SHP77 (cell line): ENCODE measurements at places on chromosomes 6 and 20.

DNA sequence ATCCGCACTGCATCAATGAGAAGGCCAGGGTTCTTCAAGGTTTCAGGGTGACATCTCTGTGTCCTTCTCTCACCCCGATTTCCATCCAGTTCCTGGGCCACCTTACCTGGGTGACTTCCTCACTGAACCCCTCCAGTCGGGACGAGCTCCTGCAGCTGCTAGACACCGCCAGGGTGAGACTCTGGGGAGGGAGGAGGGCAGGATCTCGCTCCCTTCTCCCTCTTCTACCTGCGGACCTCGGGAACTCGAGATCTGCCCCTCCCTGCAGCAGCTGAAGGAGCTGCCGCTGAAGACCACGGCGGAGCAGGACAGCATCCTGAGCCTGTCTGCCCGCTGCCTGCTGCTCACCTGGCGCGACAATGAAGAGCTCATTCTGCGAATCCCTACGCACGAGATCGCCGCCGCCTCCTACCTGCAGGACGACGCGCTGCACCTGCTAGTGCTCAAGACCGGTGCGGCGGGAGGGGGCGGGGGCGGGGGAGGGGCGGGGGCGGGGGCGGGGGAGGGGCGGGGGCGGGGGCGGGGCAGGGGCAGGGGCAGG is 7.5 kb downstream of the CCM2L start:
- peak; percentile 62 for DNase-seq

GRCh38 chr6:27049863-27050781 is 197.4 kb upstream of the PRSS16 start:
- no peak for DNase-seq

DNA sequence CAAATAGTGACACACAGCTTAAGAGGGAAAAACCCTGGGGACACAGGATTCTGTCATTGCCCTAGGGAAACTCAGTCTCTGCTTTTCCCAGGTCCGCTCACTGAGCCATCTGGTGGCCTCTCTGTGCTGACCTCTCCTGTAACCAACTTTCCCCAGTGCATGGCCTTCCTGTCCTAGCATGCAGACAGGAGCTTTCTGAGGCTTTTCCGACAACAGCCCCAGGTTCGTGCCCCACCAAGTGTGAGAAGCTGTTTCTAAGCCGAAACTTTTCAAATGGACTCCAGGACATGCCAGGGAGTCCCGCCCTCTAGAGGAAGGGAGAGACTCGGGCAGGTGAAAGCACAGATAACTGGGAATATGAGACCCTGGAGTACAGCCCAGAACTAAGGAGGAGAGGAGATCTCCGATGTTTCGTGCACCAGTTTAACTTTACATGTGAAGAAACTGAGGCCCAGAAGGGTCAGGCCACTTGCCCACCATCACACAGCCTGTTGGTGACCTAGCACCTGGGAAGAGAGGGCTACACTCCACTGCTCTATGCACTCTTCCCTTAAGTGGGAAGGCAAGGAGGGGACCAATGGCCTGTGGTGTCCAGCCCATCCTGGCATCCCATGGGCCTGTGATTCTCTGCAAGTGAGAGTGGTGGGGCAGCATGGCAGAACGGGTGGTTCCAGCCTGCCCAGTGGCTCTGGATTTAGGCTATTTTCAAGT is 46.2 kb downstream of the RPP40 start:
- DNase-seq: no peak

- no peak for DNase-seq
Observed at GRCh38 chr20:2295886-2296515, at the start of gene TGM3. Gene TGM3, plus strand, starts transcription at chr20:2296001. Its CDS starts 63 bp downstream, at chr20:2296064.

DNA sequence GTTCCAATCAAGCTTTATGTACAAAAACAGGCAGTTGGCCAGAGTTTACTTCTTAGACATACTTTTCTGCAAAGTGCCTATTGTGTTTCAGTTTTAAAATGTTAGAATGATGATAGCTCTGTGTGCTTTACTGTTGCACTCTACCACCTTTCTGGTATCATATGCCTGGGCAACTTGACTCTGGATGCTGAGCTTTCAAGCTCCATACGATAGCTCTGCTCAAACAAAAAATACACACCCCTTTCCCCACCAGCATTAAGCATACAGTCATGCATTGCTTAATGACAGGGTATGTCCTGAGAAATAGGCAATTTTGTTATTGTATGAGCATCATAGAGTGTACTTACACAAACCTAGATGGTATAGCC is 123.1 kb downstream of the RCAN2 start:
- DNase-seq: no peak

DNA sequence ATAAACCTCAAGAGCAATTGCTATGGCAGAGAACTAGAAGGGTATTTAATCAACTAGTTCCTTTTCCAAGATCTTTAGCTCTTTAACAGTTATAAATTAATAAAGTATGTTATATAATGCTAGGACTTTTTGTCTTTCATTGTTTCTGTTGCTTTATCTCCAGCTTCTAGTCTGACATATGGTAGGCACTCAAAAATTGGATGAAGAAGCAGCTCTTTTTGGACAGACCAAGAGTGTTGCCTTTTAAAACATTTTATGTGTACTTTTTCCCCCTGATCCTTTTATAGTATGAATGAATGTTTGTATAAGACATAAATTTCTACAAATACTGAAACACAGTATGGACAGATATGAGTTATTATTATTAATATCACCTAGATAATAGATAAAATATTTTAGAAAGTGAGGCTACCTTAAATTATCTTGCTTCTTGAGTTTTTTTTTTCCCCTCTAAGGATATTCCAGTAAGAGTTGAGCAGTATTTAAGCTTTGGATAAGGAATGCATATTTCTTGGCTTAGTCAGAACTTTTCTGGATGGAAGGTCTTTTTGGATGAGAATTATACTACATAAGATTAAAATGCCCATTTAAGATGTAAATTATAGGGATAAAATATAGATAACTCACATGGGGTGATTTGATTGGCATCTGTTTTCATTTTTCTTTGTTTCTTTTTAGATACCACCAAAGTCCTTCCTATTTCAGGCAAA is 16.6 kb downstream of the LAMA2 start:
- DNase-seq: no peak

DNA sequence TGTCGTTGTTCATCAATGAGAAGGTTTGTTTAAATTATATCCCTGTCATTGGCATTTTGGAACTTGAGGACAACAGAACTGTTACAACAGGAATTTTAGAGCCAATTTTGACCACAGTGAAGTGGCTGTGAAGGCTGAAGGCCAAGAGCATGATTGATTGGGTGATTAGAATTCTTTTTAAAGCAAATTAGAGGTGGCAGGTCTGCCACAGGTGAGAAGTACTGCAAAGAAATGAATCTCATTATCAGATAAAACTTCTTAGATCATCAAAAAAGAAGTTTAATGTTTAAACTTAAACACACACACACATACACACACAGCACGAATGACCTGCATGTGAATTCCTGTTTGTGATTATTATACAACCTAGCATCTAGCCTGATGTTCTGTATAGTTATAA is 32.4 kb downstream of the FARS2 start:
- no peak for DNase-seq

GRCh38 chr6:52389626-52390360 is 27.8 kb downstream of the PAQR8 start:
- DNase-seq: peak; percentile 8

GRCh38 chr20:3011752-3012151 is 31.7 kb upstream of the GNRH2 start:
- DNase-seq: no peak

GRCh38 chr6:150001295-150002008 is 23.9 kb downstream of the RAET1L start:
- DNase-seq: no peak

GRCh38 chr6:76510489-76510888 is 438.0 kb upstream of the IMPG1 start:
- no peak for DNase-seq

DNA sequence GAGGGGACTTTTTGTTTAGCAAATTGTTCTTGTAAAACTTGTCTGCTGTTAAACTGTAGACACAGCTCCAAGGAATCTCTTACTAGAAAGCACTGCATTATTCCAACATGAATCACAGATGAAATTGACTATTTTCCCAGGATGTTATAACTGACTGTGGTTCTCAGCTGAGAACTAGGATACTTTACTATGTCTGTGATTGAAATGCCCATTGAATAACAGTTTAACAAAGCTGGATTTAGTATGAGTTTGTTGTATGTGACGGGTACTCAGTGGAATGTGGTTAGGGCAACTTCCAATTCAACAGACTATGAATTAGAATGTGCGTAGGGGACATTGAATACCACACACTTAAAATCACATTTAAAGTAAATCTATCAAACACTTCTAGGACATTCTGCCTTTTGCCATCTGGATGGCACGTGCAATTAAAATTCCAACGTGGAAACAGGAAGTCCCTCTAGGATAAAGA is 193.4 kb upstream of the PREP start:
- no peak for DNase-seq

- DNase-seq: no peak
Observed at GRCh38 chr20:10856237-10857015, 182.6 kb upstream of the JAG1 start.

GRCh38 chr20:49303065-49303552 is 25.3 kb upstream of the ZNFX1 start:
- no peak for DNase-seq

DNA sequence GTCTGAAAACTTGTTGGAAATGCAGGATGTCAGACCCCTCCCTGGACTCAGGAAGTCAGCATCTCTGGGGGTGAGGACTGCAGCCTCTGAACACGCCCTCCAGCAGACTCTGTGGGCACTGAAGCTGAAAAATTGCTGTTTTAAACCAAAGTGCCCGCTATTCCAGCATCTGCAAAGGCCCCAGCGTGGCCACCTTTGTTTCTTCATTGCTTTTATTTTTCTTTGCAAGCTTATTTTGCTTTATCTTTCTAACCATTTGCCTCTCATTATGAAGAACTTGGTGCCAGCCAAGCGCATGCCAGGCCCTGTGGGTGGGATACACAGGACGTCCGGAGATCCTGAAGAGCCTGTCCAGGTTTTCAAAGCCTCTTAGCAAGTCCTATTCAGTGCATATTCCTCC is 203.9 kb upstream of the CST7 start:
- DNase-seq: no peak

DNA sequence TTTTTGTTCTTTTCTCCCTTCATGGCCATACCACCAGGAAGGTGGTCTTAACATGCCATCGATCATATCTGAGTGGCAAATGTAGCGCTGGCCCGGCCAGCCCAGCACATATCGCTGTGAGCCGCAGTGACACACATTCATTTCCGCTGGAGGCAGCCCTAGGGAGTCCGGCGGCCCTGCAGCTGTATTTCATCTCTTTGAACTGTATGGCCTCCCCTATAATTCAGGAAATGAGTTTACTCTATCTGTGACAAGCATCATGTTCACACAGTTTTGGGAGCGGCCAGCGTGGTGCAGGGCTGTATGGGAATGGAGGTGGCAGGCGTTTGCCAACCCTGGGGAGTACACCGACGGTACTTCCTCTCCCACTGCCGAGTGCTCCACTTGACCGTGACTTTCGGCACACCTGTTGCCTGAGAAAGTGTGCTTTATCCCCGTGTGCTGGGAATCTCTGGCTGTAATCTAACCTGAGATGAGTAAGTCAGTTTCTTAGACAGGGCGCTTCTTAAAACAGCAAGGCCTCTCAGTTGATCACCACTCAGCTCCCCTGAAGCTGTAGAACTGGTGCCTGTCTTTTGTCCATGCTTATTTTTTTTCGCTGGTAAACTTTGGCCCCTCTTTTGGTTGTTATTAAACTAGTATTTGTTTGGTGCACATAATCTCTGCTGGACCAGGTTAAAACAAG is 257.1 kb upstream of the TAB2 start:
- peak; percentile 73 for DNase-seq

- no peak for DNase-seq
Observed at GRCh38 chr20:19370076-19371075, 157.9 kb downstream of the SLC24A3 start.

GRCh38 chr6:112065426-112065986 is 11.6 kb downstream of the CCN6 start:
- no peak for DNase-seq

DNA sequence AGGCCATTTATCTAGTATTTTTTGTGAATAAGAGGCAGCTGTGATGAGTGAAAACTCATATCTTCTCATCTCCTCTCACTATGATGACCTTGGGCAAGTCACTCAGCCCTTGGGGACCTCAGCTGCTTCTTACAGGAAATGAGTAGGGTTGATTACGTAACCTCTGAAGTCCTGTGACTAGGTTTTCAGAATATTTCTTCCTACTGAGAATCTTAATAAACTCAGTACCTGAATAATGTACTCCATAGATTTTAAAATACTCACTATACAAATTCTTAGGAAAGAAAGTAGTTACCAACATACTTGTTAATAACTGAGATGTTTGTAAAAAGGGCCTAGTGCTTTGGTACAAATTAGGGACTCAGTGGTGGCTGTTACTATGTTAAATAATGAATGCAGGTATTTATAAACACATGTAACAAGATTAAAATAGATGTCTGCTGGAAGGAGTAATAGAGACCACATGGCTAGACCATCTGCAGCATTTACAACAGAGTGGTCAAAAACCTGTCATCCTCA is 60.9 kb downstream of the RPRD1B start:
- no peak for DNase-seq

GRCh38 chr6:47621838-47622449 is 76.4 kb upstream of the ADGRF4 start:
- DNase-seq: no peak

GRCh38 chr6:52539607-52540006 is 37.3 kb downstream of the TRAM2 start:
- DNase-seq: no peak

DNA sequence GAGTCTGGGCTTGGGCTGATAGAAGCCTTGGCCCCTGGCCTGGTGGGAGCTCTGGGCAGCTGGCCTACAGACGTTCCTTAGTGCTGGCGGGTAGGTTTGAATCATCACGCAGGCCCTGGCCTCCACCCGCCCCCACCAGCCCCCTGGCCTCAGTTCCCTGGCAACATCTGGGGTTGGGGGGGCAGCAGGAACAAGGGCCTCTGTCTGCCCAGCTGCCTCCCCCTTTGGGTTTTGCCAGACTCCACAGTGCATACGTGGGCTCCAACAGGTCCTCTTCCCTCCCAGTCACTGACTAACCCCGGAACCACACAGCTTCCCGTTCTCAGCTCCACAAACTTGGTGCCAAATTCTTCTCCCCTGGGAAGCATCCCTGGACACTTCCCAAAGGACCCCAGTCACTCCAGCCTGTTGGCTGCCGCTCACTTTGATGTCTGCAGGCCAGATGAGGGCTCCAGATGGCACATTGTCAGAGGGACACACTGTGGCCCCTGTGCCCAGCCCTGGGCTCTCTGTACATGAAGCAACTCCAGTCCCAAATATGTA is 957 bp upstream of the VEGFA start:
- DNase-seq: no peak

GRCh38 chr6:122548281-122548680 is 61.9 kb upstream of the PKIB start:
- peak; percentile 11 for DNase-seq

GRCh38 chr20:5864873-5865587 is 85.3 kb downstream of the TRMT6 start:
- no peak for DNase-seq

DNA sequence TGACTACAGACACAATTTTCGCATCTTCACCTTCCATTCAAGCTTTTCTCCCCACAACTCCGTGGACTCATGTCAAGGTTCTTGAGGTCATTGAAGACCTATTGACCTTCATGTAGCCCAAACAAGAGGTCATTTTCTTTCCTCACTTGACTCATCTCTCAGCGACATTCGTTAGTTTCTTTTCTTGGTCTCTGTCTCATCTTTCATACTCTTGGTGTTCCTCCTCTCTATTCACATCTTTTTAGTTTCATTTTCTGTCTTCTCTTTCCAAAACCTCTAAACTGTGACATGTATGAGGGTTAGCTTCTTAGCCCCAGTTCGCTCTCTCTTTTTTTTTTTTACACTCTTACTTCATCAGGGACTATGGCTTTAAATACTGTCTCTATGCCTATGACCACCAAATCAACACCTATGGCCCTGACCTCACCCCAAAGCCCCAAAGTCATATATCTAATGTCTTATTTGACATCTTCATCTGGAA is 128.6 kb upstream of the BACH2 start:
- no peak for DNase-seq

GRCh38 chr6:109345986-109346385 is 36.3 kb downstream of the CD164 start:
- no peak for DNase-seq
